ENCODE measurements at places on chromosomes 12 and 14.

GRCh38 chr14:41297576-41298327, 308.9 kb upstream of the LRFN5 start:
- no peak for DNase-seq

GRCh38 chr12:48988030-48988649, 10.0 kb downstream of the WNT1 start:
- DNase-seq: no peak

GRCh38 chr14:96806836-96807235, 9.7 kb downstream of the VRK1 start:
- no peak for DNase-seq

DNA sequence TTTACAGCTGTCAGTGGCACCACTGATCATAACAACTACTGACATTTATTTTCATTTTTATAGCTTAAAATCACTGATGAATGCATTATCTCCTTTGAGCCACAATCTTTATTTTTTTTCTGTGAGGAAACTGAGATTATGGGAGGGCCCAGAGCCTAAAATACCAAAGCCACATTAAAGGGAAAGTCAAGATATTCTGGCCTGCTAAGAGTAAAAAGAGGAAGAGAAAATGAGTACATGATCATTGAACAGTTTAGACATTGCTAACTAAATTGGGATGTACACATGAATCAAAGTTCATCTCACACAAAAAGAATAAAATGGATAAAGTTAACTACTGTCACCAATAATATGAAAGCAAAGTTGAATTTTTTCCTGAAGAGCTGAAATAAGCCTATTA, 170.5 kb upstream of the GARIN2 start:
- no peak for DNase-seq

- no peak for DNase-seq
Measured at GRCh38 chr14:69505338-69506240, 21.1 kb downstream of the PLEKHD1 start.

DNA sequence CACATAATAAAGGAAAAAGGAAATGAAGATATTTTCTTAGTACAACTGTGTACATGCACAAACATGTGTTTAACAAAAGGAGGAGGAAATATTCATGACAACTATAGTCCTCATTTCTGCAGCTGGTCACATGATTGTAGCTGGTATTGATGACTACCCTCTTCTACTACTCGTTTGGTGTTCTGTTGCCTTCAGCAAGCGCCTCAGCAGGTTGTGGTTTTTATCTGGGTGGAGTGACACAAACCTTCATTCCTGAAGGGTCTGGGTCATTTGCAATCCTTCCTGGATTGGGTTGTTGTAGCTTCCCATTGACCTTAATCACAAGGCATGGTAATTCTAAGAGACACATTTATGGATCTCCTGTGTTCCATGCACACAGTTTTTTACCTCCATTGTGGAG, 1009.9 kb upstream of the USP15 start:
- no peak for DNase-seq

GRCh38 chr14:45868863-45869262, 615.9 kb upstream of the MIS18BP1 start:
- DNase-seq: no peak

DNA sequence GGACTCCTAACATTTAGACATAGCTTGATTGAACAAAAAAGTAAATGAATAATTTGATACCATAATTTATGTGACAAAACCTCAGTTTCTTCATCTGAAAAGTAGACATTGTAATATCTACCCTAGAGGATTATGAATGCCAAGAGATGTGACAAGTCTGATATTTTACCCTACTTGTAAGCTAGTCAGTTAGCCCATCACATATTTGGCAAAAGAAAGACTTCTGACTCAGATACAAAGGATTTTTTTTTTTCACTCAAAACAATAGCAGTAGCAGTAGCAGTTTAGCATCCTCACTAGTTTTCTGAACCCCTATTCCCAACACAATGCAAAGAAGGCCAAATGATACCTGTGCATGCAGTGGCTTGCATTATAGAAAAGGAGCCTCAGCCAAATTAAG, 377.3 kb upstream of the E2F7 start:
- DNase-seq: no peak

GRCh38 chr14:101442451-101442850, 118.8 kb upstream of the DIO3 start:
- no peak for DNase-seq

GRCh38 chr14:22105006-22105623, 431.5 kb upstream of the OR4E1 start:
- DNase-seq: no peak

DNA sequence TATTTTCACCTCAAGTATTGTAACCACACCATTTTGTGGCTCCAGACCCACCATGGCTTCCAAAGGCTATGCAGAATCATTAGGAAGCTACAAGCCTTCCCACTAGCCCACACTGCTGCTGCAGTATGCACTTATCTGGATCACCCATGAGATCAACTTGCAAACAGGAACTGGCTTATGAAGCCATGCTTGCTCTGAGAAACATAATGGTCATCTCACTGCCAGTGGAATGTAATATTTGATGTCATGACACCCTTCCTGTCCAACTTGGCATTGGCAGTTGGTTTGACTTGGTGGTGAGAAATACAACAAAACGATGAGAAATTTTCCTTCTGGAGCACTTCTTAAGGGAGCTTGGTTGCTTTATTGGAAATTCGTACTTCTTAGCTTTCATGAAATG, 69.3 kb upstream of the FRMD6 start:
- no peak for DNase-seq

GRCh38 chr14:94127330-94127729, 2.1 kb downstream of the IFI27L2 start:
- peak; percentile 26 for DNase-seq

DNA sequence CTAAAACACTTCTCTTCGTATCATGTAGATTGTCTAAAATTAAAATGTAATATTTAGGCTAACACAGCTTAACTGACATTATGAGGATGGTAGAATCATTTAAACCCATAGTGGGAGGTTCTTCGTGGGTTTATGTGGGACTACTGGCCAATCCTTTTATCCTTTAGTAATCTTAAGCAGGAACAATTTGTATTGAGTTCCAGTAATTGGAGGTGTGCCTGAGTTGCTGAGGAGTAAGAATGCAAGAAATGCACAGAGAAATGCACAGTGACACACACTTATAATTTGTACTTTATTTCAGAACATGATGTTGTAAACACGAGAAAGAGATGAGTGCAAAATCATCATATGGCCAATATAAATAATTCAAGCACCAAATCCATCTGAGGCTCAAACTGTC, 22.3 kb downstream of the OTOGL start:
- no peak for DNase-seq

GRCh38 chr12:112131686-112132085, 6.3 kb downstream of the TRAFD1 start:
- no peak for DNase-seq

DNA sequence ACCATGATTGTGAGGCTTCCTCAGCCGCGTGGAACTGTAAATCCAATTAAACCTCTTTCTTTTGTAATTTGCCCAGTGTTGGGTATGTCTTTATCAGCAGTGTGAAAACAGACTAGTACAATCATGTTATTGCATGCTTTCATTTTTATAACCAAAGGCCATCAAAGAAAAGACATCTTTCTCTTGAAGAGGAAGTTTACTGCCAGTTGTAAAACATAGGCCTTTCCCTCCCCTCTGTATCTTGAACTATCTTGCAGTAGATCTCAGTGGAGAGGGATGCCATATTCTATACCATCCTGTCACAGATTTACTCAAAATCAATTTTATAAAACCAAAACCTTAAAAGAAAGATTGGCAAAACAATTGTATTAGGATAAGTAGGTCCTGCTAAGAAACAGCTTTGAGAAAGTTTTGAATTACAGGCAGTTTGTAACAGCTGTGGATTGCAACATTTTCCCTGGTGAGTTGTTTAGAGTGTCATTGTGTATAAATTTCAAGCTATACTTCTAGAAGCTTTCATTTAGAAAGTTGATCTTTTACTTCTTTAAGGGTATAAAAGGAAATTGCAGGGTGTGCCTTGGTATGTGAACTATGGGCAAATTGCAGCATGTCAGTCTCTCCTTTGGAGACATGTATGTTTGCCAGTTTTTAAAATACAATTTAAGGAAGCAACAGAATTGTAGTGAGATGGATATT, 128.0 kb downstream of the ATP23 start:
- DNase-seq: no peak

DNA sequence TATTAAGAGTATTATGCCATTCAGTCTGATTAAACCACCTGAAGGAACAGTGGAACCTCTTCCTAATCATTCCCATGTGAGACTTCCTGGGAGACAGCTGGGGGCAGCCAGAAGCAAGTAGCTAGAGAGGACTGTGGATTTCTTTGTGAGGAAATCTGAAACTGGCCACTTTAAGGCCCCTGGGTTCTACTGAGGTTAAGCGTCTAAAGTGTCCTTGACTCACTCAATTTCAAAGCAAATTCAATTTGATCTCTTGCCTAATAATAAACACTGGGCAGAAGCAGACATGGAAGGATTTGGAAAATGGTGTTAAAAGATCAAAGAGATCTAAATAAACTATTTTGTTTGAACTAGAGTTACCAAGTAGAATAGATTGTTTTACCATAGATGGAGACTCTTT, 909.9 kb downstream of the NRXN3 start:
- DNase-seq: no peak

DNA sequence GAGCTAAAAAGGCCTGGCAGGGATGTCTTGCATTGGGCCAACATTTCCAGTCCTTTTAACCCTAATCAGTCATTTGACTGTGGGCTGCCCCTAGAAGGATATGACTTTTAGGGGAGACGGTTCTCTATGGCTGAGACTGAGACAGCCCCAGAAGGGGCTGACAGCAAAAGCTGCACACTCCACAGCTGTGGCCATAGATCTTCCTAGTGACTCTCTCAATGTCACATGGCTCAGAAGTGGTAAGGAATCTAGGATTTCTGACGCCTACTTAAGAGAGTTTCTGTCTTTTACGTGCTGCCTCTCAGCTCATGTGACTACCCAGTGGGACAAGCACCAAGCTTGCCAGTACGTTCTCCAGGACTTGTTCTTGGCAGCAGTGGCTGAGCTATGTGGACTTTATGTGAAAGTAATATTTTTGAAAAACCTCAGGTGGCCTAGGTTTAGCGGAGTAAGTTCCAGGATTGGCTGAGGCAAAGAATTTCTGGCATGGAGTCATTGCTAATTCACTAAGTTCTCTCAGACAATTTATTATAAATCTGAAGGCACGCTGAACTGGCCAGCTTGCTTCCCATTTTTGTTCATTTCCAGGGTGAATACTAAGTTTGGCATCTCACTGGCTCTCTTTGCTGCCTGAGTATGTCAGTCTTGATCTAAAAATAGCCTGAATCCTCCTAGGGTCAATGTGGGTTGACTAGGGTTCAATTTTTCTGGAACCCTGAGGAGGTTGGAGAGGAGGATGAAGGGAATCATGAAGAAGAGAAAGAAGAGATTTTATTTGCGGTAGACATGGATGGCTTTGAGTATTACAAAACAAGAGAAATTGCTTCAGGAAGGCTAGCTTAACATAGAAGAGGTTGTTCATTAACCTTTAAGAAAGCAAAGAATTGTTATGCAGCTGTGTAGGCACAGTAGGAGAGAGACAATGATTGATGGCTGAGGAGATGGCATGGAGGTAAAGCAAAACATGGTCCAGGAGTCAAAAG, 271.8 kb downstream of the AEBP2 start:
- no peak for DNase-seq

DNA sequence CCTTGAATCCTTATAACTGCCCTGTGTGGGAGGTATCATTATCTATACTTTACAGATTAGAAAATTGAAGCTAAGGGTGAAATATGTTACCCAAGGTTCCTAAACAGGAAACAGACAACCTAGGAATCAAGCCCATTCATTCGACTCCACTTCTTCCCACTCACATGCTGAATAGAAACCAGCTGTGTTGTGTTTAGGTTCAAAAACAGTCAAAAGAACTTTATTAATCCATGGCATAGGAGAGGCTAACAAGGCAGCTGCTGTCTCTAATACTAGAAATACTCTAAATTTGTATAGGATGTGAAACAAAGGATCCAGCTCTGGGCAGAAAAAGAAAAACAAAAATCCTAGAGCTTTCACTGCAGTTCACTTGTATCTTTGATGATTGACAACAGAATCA, 9.9 kb downstream of the AMDHD1 start:
- DNase-seq: no peak

DNA sequence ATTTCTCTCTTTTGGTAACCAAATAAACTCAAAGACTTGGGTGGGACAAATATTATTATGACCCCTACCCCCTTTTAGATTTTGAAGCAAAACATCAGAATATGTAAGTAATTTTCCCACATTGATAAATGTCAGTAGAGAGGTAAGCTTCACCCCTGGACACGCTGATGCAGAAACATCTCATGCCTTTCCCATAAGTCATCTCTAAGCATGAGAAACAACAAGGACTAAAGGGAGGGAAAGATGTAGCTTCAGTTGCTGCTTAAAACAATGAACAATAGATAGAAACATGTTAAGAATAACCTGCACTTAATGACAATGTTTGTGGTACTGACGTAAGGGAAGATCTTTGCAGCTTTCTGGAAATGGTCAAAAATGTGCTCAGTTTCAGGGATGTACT, 56.3 kb upstream of the SLC8A3 start:
- no peak for DNase-seq

GRCh38 chr12:112524676-112525425, 106.1 kb downstream of the PTPN11 start:
- no peak for DNase-seq

- no peak for DNase-seq
Measured at GRCh38 chr14:94816113-94816512, 46.2 kb upstream of the GSC start.

DNA sequence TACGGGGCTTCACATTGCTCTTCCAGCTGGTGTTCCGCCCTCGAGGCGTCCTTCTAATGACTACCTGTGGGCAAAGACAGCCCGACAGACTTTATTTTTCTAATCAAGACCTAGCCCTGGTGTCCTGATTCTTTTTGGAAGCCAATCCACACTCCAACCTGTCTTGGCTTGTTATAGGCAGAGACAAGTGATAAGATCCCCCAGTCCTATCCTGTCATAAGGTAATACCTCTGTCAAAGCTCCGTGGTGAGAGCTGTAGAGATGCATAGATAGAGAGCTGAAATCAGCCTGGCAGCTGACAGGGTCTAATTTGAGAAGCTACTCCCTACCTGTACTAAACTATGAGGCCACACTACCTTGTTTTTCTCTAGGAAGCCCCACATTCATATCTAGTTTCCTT, 11.5 kb upstream of the WNK1 start:
- DNase-seq: no peak

- DNase-seq: no peak
Measured at GRCh38 chr12:28586481-28586880, 396.2 kb downstream of the CCDC91 start.
